ENCODE measurements at places on chromosomes 1 and 21.

DNA sequence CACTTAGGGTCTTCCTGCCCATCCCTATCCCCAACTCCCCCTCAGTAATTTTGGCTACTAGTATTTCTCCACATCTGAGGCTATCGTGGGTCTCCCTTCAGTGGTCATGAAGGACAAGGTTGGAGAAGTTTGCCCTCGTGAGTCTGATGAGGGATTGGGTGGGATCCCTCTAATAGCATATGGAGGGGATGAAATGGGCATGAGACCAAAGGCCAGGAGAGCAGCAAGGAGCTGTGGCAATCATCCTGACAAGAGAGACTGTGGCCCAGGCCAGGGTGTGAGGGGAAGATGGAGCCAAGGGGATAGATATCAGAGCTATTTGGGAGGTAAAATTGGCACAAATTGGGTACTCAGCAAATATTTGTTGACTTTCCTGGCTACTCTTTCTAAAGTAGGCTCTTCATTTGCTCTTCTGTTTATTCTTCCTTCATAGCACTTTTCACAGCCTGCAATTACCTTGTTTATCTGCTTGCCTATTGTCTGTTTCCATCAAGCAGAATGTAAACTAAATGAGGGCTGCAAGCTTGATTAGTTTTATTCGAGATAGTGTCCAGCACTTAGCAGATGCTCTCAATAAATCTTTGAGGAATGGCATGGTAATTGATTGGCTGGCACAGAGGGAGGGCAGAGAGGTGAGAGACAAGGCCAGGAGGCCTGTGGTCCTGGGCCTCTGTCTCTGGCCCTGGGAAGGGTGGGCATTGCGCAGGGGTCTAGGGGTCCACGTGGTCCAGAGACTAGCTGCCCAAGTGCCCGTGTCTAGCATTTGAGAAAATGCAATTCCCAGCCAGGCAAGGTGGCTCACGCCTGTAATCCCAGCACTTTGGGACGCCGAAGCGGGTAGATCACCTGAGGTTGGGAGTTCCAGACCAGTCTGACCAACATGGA lies 1.5 kb upstream of the PLK3 start:
- no peak for DNase-seq

GRCh38 chr1:52530563-52531144 lies 22.2 kb downstream of the TUT4 start:
- DNase-seq, result no peak

DNA sequence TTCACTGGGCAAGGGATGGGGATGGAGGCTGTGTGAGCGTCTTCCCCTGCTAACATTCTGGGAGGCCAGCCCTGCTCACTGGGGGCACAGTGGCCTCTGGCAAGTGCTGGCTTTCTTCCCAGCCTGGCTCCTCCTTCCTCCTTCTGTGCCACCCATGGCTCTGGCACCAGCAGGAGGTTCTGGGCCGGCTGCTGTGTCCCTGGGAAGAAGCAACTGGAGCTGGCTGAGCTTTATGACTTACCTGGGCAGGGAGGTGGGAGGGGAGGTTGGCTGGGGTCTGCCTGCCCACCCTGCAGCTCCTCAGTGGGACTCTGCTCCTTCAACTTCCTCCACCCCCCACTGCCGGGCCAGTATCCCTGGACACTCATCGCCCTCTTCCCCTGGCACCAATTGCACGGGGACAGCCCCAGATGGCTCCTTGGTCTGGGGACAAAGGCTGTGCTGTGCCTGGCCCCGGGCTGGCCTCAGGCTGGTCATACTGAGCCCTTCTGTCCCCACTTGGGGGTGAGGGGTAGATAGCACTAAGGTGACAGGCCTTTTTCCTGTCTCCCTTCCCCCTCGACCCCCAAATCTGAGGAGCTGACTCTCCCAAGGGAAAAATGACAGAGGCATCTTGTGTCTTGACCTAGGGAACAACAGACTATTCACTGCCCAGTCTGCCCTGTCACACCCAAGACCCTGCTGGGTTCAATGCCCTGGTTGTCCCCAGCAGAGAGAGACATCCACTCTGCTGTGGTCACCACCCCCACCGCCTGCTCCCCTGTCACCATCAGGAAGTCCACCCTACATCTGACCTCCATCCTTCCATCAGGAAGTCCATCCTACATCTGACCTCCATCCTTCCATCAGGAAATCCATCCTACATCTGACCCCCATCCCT lies 14.4 kb downstream of the CDK18 start:
- no peak for DNase-seq

GRCh38 chr1:199101635-199102034 lies 462.8 kb downstream of the PTPRC start:
- DNase-seq, result no peak

GRCh38 chr1:53608676-53609075 lies 130.3 kb downstream of the GLIS1 start:
- no peak for DNase-seq

DNA sequence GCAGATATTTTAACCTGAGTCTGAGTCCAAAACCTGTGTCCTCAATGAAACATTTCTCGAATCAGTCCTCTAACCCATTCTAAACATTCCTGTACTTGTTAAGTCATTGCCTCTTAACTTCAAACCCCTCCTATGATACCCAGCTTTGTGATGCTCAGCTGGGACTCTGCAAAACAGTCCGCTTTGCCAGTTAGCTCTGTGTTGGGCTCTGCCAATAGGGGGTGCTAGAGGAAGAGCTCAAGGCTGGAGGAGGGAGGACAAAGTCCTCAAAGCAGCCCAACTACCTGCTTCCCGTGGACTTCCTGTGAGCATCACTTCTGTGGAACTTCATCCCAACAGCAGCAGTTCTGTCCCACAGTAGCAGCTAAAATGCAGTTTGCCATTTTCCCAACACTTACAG lies 38.1 kb upstream of the SYT14 start:
- no peak for DNase-seq

DNA sequence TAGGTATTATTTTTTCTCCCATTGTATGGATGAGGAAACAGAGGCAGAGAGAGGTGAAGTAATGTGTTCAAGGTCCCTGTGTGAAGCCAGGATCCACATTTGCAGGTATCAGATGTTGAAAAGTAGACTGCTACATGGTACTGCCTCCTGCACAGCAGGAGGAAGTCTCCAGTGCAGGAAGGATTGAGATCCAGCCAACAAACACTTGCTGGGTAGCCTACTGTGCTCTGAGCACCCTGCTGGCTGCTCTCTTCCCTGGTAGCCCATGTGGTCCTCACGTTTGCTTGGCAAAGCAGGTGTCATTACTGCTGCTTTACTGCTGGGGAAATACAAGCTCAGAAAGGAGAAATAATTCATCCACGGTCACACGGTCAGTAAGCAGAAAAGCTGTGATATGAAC lies 21.3 kb upstream of the GRIK3 start:
- no peak for DNase-seq

DNA sequence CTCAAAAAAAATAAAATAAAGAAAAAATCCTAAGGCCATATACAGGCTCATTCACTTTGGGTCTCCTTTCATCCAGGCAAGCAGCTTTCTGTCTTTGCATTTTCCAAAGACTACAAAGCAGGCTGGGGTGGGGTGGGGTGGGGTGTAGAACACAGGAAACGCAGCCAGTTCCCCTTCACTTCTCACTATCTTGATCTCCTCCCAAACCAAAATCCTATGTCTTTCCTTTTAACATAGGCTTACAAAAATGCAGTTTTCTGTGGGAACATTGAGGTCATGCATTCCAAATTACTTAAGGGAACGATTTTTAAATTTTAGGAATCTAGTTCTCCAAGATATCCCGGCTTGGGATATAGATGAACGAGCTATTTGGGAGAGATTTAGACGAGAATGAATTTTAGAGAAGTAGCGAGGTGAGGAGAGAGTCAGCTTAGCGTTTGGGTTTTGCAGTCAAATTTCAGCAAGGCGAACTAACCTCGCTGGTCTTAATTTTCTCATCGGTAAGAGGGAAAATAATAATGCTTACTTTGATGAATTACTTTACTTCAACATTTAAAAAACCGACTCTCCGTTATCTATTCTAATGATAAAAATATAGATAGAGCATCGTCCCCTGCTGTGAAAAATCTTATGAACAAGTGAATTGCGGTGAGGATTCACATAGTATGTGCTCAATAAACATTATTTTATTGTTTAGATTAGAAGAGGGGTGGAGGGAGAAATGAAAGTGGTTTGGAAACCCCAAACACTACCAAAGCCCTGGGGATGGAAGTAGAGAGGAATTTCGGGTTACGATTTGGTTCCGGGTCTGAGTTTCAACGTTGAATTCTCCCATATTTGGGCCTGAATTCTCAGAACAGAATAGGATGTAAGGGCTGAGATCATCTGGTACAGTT lies 735 bp upstream of the STX12 start:
- DNase-seq, result no peak

DNA sequence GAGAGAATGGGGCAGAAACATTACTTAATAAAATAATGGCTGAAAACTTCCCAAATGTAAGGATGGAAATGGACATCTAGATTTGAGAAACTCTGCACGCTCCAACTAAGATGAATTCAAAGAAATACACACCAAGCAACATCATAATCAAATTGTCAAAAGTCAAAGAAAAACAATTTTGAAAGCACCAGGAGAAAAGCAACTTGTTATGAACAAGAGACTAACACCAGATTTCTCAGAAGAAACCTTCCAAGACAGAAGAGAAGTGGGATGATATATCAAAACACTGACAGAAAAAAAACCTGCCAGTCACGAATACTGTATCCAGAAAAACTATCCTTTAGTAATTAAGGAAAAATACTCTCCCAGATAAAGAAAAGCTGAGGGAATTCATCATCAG lies 208.6 kb upstream of the SAMSN1 start:
- DNase-seq, result no peak

DNA sequence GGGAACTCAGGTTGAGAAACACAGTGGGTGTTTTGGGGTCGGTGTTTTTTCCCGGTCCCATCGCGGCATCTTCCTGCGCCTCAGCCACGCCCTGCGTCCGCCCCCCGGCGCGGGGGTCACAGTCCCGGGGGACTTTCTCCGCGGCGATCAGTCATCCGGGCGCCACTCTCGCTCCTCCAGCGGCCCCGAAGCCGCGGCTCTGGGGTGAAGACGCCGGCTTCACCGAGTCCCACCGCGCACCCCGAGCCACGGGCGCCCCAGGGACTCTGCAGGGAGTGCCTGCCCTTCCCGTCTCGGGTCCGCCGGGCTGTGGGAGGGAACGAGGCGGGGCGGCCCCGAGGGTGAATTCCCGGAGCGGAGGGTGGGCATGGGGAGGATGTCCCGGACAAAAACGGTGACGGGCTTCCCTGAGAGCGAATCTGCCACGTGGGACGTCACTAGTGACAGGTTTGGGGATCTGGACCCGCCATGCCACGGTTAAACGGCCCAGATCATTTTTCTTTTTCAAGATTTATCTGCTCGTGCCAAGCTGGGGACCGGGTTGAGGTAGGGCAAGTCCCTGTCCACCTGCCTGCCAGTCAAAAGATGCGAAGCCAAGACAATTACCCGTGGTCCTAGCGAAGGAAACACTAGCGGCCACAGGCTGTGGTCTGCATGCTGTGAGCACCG lies 717 bp upstream of the BATF3 start:
- DNase-seq, result no peak

DNA sequence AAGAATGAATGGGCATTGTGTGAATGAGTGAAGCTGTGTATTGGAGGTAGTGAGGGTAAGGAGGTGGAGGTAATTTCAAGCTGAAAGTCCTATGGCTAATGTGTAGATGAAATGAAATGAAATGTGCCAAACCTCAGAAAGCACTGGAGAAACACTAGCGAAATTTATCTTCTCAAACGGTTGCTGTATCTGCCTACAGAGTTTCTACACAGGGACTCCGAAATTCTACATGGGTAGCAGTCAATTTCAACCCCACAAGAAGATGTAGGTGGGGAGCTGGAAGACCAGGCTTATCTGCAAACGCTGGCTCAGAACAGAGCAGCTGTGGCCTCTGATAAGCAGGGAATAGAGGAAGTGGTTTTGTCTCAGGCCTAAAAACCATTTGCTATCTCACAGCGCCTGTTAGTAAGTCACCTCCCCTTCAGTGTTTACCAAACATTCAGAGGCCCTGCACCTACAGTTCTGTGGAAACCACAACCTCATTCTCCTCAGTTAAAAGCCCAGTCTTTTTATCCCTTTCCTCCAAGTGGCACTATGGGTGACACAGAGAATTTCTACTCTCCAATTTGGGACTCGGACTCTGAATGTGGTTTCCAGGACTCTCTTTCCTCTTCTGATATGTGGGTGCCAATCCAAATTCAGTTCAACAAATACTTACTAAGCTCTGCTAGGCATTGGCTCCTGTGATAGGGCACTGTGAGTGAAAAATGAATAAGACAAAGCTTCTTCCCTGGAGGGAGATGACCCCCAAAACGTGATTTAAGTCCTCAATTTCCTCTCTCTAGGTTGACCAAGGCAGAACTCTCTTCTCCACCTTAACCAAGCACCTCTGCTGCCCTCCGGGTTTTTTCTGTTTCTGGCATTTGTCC lies 17.2 kb upstream of the SLAMF6 start:
- peak; percentile 44 for DNase-seq

DNA sequence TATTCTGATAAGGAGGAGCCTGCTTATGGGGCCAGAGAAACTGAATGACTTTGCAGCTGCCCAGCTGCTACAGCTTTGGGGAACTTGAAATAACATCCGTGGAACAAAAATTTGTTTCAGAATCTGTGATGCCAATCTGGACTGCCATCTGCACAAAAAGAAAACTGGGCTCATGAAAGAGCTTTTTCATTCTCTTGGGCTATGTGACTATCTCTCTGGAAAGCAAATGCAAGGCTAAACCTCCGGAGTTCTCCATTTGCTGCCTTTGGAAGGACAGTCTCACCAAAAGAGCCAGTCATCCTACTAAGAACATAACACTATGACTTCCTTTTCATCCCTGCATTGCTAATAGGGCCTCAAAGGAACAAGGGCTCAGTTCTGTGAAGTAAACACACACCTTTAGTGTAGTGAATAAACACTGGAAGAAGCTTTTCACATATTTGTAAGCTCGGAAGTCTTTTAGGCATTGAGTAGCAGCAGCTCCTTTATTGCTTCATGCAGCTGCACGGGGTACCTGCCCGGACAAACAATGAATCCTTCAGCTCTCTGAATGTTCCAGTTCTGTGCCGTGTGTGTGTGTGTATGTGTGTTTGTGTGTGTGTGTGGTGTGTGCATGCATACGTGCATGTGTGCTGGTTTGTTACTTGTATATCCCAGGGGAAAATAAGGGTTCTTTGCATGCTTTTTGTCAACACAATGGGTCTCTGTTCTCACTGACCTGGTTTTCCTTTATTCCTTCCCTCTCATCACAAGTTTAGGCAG lies 255.5 kb upstream of the SGIP1 start:
- DNase-seq, result no peak

GRCh38 chr1:63912643-63913042 lies 138.8 kb downstream of the ROR1 start:
- DNase-seq, result no peak

DNA sequence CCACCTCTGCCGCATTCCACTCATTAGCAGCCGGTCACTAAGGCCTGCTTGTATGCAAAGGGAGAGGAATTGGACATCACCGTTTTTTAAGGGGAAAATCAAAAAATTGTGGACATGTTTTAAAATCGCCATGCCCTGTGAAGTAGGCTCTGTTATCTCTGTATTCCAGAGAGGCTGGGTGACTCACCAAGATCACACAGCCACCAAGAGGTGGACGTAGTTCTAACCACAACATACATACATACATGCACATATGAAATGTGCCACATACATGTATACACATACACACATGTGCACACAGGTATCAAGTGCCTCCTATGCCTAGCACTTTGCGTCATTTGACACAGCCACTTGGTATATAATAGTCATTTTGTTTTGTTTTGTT lies 16.0 kb upstream of the ZSCAN20 start:
- no peak for DNase-seq

GRCh38 chr1:232968965-232969364 lies 18.6 kb downstream of the NTPCR start:
- DNase-seq, result no peak

GRCh38 chr1:172969611-172970010 lies 81.1 kb downstream of the TNFSF18 start:
- no peak for DNase-seq
